Right kidney (tissue), 9 donors: ENCODE measurements at places on chromosomes 3 and 15.

GRCh38 chr15:67161881-67162280, 92.6 kb downstream of the AAGAB start:
- no peak for DNase-seq

- DNase-seq: no peak
Observed at GRCh38 chr3:2420919-2421318, 322.3 kb downstream of the CNTN4 start.

GRCh38 chr15:62280625-62281024, 115.5 kb upstream of the C2CD4B start:
- DNase-seq: no peak

DNA sequence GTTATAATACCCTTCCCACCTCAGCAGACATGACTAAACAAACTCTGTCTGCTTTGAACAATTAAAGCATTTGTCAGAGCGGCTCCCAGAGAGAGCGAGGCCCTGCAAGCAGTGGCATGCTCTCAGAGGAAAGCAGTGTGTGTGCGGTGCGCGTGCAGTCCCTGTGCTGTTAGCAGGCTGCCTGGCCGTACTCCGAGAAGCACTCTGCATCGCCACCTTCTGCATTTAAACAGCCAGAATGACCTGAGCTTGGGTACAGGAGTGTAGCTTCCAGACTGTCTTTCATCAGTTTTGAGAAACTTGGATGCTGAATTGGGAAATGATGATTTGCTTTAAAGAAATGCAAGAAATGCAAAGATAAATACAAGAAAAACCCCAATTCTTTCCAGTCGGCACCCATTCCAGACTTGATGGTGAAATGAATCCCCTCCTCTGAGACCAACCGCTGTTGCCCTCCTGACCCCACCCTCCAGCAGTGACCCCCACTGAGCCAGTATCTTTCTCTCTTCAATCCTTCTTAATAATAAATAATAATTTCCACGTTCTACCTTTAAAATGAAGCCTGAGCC, 113.5 kb downstream of the VGLL4 start:
- DNase-seq: no peak

DNA sequence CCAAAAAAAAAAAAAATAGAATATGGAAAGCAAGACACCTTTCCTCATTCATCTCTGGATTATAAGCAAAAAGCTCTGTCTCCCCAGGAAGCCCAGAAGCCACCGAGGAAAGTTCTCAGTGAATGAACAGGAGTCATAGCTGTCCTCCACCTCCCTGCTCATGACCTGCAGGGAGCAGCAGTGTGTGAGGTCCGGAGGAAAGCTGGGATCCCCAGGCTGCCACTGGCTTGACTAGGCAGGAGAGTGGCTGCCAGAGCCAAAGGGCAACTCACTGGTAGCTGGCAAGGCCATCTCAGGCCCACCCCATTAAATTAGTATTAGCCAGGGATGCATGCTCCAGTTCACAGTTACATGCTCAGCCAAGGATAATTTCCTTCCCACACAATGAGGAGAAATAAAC, 191.6 kb upstream of the STT3B start:
- DNase-seq: no peak

- no peak for DNase-seq
Observed at GRCh38 chr3:167882057-167882667, 146.6 kb downstream of the SERPINI1 start.

DNA sequence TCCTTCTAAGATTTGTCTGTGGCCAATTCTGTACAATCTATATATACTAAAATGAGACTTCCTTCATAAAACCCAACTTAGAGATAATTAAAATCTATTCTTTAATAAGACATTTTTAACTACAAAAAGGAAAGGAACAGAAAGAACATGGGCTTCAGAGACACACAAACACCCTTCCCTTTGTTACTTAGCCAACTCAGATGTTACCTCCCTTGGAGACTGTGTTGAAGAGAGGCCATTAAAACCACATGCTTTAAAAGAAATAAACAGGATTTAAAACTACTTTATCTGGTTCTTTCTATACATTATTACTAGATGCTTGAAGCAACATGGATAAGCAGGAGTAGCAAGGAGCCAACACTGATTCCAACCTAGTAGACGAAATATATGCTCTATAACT, 42.0 kb downstream of the LRRFIP2 start:
- no peak for DNase-seq

GRCh38 chr3:69392415-69392814, 6.5 kb upstream of the FRMD4B start:
- no peak for DNase-seq

- DNase-seq: peak; percentile 59
Observed at GRCh38 chr3:9248522-9249271, 749 bp downstream of the SRGAP3 start.

GRCh38 chr15:65832549-65833364, 36.5 kb upstream of the RAB11A start:
- peak; percentile 76 for DNase-seq
